GM12878 (cell line): ENCODE measurements at places on chromosomes 12 and 14.
A peak's percentile ranks its signal among the peaks of the same experiment; 100 is the strongest.

- peak; percentile 89 for DNase-seq
Observed at GRCh38 chr12:112906712-112907414, at the start of gene OAS1. TSS of gene OAS1 (plus strand) at chr12:112906962. CDS start at chr12:112907040, 78 bp downstream.

GRCh38 chr12:50058743-50059312, 1.4 kb downstream of the ASIC1 start:
- DNase-seq: no peak

DNA sequence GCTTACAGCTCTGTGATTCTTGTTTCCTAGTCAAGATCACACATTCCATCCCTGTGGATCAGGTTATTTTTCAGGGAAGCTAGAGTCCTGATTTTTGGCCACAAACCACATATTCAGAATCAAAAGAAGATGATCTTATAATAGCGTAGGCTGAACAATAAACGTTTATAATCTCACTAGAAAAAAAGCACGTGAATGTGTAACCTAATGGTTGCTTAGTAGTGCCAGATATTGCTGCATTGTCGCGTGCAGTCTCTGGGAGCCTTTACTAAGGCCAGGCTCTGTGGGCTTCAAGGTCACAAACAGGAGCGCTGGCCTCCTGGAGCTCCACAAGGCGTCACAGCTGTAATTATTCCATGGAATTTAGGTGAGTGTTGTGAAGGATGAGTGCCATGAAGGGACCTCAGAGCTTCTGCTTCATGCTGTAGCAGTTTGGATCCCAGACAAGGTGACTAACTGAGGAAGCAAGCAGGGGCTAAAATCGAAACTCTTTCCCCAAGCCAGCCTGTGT, 17.4 kb downstream of the CDKN1B start:
- DNase-seq: no peak

GRCh38 chr12:122099280-122099749, 20.8 kb downstream of the MLXIP start:
- no peak for DNase-seq

DNA sequence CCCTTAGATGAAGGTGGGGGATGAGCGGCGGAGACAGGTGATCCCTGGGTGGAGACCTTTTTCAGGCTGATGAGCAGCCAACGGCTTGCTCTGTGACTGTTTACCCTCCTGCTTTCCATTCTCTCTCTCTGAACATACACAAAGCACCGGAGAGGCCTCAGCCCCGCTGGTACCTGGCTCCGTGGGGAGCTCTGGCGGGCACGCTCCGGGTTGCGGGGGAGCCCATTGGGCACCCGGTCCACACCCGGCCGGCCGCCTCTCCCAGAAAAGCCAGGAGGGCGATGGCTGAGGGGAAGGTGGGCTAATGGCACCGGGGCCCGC, 545 bp downstream of the SMARCC2 start:
- DNase-seq: no peak
